CD8-positive, alpha-beta memory T cell (primary cell): ENCODE measurements at places on chromosomes 4 and X.

- peaks cover 9% of the 10 kb centered on the region for H3K4me1 ChIP-seq
- no peaks in the 10 kb centered on the region for H3K27me3 ChIP-seq
- no peaks in the 10 kb centered on the region for H3K36me3 ChIP-seq
- DNase-seq, result no peak
- no peak overlapping the region for H3K4me3 ChIP-seq
- H3K27ac ChIP-seq, result no peak overlapping the region
Observed at GRCh38 chrX:42740456-42740855, 37.5 kb downstream of the PPP1R2C start.

DNA sequence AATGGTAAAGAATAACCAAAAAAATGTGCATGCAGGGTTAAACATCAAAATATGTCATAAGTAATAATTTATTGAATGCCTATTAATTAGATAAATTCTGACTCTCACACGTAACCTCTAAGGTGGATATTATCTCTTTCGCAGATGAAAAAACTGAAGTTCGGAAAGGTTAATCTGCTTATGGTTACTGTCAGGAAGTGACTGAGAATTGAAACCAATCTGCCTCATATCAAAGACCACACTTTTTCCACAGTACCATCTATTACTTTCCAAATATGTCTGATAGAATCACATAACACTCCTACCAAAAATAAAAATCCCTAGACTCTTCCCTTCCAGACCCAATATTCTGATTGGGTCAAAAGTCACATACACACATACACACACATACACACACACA, 6.2 kb downstream of the CHIC2 start:
- no peak for DNase-seq
- H3K4me3 ChIP-seq, result peak overlapping the region; percentile 12
- no peaks in the 10 kb centered on the region for H3K27me3 ChIP-seq
- no peaks in the 10 kb centered on the region for H3K36me3 ChIP-seq
- H3K27ac ChIP-seq, result no peak overlapping the region
- H3K4me1 ChIP-seq, result peaks cover 65% of the 10 kb centered on the region

DNA sequence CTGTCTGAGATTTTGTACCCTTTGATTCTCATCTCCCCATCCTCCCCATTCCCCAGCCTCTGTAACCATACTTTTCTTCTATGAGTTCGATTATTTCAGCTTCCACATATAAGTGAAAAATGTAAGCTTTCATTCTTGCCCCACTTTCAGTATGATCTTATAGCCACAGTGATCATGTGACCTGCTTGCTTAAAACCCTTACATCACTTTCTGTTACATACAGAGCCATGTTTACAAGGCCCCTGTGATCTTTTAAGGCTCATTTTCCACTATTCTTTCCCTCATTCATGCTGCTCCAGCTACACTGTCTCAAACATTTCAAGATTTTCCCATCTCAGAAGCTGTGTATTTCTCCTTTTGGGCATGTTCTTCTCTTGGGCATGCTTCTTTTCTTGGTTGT, 147.7 kb downstream of the DCK start:
- no peak for DNase-seq
- H3K27ac ChIP-seq, result no peak overlapping the region
- H3K4me3 ChIP-seq, result no peak overlapping the region
- no peaks in the 10 kb centered on the region for H3K27me3 ChIP-seq

DNA sequence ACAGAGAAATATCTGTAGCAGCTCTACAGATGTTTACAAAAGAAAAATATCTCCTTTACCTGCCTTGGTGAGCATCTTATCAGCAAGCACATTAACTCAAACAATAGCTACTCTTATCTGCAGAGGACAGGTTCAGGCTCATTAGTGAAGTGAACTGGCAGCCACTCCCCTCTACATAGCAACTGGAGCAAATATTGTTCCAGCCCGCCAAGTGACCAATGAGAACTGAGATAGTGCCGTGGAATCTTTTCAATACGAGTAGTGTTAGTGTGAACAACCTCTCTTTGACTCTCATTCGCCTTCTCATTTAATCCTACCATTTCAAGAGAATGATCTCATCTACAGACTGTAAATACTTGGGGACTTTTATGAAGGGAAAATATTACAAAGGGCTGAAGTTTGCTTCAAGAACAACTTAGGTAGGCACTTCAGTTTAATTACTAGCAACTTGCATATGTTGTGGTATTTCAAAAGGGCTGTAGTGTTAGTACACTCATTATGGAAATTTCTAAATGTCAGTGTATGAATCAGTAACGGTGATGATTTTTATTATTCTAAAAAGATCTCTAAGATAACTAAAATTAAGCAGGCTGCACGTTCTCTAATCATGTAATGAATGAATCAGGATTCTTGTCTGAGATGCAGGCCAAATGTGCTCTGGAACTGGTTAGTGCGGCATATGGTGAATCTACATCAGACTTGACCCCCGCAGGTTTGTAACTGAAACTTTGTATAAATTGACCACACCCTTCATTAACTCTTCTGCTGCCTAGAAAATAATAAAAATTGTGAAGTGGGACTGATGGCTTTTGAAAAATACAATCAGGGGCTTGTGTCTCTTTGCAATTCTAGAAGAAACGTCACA, 72.4 kb downstream of the PALLD start:
- H3K4me3 ChIP-seq, result no peak overlapping the region
- no peaks in the 10 kb centered on the region for H3K4me1 ChIP-seq
- no peaks in the 10 kb centered on the region for H3K36me3 ChIP-seq
- no peak for DNase-seq
- no peak overlapping the region for H3K27ac ChIP-seq

DNA sequence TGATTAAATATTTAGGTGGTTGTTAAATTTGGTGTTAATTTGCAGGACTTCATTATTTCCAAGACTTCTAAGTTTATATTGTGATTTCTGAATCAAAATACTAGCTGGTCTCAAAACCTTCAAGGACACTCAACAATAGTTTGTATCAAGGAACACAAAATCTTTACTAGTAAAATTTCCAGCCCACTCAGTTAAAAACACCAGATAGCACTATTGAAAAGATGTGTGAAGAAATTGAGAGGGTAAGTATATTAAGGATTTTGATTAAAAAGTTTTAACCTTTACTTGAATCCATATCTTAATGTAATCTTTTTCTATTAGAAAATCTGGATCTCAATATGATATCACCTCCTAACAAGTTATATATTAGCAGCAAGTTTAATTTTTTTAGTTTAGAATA, 89.3 kb upstream of the UGT8 start:
- no peaks in the 10 kb centered on the region for H3K4me1 ChIP-seq
- H3K36me3 ChIP-seq, result no peaks in the 10 kb centered on the region
- no peaks in the 10 kb centered on the region for H3K27me3 ChIP-seq
- DNase-seq, result no peak

DNA sequence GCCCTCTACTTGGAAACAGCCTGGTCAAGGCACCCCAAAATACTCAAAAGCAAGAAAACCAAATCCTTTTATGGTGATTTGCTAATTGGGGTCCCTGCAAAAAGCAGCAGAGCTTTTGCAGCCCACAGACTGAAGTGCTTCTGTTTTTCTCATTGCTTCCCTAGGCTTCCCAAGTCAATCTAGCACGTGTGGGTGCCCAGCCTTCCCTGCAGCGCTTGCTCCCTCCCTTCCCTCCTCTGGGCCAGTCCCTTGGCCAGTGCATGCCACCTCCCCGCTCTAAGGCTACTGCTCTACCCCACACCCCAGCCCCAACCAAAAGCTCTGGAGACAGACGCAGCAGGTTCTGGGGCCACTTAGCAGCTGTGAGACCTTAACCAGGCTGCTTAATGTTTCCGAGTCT, 53.6 kb downstream of the ANAPC4 start:
- no peaks in the 10 kb centered on the region for H3K36me3 ChIP-seq
- H3K27me3 ChIP-seq, result no peaks in the 10 kb centered on the region
- H3K4me3 ChIP-seq, result no peak overlapping the region
- no peaks in the 10 kb centered on the region for H3K4me1 ChIP-seq

DNA sequence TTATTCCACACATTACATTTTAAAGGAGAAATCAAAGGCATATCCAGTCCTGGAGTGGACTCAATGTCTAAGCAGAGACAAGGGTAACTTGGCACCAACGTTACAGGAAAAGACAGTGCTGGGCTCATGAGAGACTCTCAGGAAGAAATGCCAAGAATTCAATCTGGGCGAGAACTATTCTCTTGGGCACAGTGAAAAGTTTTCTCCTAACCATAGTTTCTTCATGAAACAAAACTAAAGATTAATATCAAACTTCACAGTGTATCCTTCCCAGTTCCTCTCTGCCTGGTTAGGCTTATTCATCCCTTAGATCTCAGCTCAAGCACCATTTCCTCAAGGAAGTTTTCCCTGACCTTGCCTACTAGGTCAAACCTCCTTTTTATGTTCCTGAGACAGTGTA, 109.4 kb upstream of the TLL1 start:
- no peaks in the 10 kb centered on the region for H3K27me3 ChIP-seq
- H3K27ac ChIP-seq, result no peak overlapping the region
- H3K4me1 ChIP-seq, result no peaks in the 10 kb centered on the region
- H3K36me3 ChIP-seq, result no peaks in the 10 kb centered on the region
- no peak for DNase-seq
- H3K4me3 ChIP-seq, result no peak overlapping the region

DNA sequence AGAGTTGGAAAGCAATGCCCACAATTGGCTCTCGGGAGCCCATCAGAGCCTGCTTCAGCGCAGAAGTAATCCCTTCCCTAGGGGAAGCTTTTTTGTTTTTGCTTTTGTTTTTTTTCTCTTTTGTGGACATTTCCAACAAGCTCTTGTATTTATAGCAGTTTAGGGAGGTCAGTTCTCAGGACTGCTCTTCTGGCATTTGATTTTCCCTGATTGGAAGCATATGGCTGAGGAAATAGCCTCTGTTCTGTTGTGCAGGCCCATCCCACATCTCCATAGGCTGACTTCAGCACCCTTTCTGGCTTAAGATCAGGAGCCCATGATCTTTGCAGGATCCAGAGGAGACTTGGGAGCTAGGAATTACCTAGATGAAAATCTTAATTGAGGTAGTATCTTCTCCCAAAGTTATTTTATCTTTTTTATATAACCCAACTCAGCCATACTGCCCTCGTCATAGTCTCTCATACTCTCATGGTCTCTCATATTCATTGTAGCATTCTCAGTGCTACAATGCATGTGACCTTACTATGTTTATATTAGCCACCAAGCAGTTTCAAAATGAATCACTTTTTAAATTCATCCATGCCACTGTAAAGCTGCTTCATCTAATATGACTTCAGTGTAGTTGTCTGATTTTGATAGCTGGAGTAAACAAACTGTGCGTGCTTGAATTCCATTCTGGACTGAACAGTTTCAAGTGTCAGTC, 16.7 kb downstream of the PAGE4 start:
- H3K4me1 ChIP-seq, result no peaks in the 10 kb centered on the region
- no peaks in the 10 kb centered on the region for H3K36me3 ChIP-seq
- no peaks in the 10 kb centered on the region for H3K27me3 ChIP-seq
- no peak overlapping the region for H3K4me3 ChIP-seq
- no peak overlapping the region for H3K27ac ChIP-seq

GRCh38 chrX:9627922-9628321, 137.7 kb downstream of the GPR143 start:
- no peak overlapping the region for H3K27ac ChIP-seq
- DNase-seq, result no peak
- H3K4me3 ChIP-seq, result no peak overlapping the region

DNA sequence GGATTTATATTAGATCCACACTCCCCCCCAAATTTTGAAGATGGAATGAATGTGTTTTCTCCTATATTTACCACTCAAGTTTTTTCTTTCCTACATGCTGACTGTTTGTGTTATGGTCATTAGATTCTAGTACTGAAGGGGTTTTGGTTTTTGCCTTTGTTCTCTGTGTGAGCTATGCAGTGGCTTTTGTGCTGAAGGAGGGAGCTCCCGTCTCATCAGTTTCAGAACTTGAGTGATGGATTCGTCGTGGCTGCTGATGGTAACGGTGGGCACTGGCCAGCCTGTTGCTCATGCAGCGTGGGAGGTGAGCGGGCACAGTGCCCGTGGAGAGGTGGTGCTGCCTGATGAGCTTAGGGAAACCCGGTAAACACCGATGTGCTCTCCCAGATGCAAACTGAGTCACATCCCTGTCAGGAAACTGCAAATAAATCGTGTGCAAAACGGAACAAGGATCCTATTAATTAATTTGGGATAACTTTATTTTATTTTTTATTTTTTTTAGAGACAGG, 101.5 kb downstream of the SORBS2 start:
- no peak overlapping the region for H3K27ac ChIP-seq
- H3K4me1 ChIP-seq, result no peaks in the 10 kb centered on the region
- no peaks in the 10 kb centered on the region for H3K27me3 ChIP-seq
- DNase-seq, result no peak
- no peaks in the 10 kb centered on the region for H3K36me3 ChIP-seq
- no peak overlapping the region for H3K4me3 ChIP-seq

- DNase-seq, result peak; percentile 9
- no peaks in the 10 kb centered on the region for H3K36me3 ChIP-seq
- H3K27ac ChIP-seq, result peak overlapping the region; percentile 31
Observed at GRCh38 chrX:130120321-130120731, 10.0 kb upstream of the ELF4 start.

- peak overlapping the region; percentile 55 for H3K4me3 ChIP-seq
- no peaks in the 10 kb centered on the region for H3K36me3 ChIP-seq
- no peaks in the 10 kb centered on the region for H3K27me3 ChIP-seq
Observed at GRCh38 chrX:45807572-45808425, 607.1 kb upstream of the DIPK2B start.

DNA sequence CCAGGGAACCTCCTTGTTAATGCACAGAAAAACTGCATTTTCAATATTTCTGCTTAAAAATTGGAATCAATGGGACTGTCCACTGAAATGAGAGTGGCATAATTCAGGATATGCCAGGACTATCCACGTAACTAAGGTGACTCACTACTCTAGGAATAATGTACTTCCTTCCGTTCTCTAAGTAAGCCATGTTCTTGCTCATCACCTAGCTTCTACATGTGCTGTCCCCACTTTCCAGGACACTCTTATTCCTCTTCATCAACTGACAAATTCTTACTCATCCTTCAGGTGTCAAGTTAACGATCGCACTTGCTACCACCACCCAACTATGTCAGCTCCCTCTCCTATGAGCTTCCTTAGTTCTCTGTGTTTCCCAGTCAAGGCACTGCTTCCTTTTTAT, 342.8 kb upstream of the F9 start:
- H3K27me3 ChIP-seq, result no peaks in the 10 kb centered on the region
- no peak overlapping the region for H3K27ac ChIP-seq
- H3K36me3 ChIP-seq, result no peaks in the 10 kb centered on the region
- no peak overlapping the region for H3K4me3 ChIP-seq
- H3K4me1 ChIP-seq, result no peaks in the 10 kb centered on the region
- no peak for DNase-seq

DNA sequence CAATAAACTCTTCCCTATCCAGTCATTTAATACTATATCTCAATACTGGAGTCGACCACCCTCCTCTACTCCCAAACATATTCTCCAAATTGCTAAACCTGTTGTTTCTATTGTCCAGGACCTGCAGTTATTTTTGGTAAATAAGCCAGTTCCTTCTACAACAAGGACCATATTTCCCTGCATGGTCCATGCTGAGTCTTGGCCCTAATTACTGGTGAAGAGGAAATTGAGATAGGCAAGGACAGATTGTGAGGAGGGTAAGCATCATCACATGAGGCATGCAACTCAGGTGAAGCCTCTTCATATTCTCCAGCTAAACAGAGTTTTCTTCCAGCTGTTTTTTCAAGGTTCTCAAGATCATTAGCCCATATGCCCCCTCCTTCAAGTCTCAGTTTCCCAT, 1193.6 kb downstream of the RAPGEF2 start:
- no peak overlapping the region for H3K27ac ChIP-seq
- H3K4me1 ChIP-seq, result no peaks in the 10 kb centered on the region
- no peak overlapping the region for H3K4me3 ChIP-seq
- no peak for DNase-seq
- no peaks in the 10 kb centered on the region for H3K36me3 ChIP-seq

GRCh38 chr4:145929415-145930178, 9.0 kb downstream of the ZNF827 start:
- H3K36me3 ChIP-seq, result no peaks in the 10 kb centered on the region
- no peaks in the 10 kb centered on the region for H3K4me1 ChIP-seq
- H3K4me3 ChIP-seq, result no peak overlapping the region
- no peak overlapping the region for H3K27ac ChIP-seq
- DNase-seq, result no peak
